NCI-H1417 treated with DMSO at 0.1 percent for 48 hours (cell line): ENCODE measurements at places on chromosomes 12 and 14.

GRCh38 chr12:119544765-119545625 lies 48.6 kb upstream of the TMEM233 start:
- DNase-seq: peak; percentile 13

DNA sequence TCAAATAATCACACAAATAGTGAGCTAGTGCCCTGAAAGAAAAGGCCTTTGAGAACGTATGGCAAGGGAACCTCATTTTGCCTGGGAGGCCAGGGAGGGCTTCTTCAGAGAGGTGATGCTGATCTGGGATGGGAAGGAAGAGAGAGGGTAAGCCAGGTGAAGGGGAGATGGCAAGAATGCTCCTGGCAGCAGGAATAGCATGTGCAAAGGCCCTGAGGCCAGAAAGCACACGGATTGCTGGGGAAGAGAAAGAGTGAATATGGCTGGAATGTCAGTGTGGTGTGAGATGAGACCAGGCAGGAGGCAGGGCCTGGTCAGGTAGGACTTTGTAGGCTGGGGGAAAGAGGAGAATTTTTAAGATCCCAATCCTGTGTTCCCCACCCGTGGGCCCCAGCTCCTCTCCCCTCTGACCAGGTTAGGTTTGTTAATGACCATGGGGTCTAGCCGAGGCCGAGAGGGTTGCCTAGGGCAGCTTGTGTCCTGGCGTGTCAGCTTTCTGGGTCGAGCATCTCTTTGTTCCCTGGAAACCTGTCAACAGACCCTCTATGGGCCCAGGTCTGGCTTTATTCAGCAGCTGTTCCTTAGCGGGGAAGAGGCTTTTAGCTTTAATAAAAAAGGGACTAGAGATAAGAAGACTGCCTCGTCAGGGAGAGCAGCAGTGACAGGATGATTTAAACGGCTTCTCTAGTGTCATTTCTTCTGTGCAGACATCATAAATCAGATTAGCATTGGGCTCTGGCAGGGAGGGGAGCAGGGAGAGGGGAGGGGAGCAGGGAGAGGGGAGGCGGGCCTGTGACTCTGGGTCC lies 123.4 kb downstream of the ADCK1 start:
- DNase-seq: no peak

DNA sequence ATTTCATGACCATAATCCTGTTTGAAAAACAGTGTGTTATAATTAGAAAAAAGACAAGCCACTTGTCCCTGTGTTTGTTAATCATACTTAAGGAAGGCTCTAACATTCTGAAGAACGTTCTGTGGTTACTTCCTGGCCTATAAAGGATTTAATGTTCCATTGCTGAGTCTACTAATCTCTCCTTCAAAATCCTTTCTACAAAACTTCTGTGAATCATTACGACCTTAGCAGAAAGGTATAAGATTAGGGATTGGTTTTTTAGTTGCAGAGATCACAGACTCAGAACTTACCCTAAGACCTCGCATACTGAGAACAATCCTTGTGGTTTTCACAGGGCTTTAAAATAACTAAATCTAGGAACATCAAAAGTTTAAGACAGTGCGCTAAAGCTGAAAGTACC lies 48.3 kb downstream of the TMCC3 start:
- DNase-seq: no peak

DNA sequence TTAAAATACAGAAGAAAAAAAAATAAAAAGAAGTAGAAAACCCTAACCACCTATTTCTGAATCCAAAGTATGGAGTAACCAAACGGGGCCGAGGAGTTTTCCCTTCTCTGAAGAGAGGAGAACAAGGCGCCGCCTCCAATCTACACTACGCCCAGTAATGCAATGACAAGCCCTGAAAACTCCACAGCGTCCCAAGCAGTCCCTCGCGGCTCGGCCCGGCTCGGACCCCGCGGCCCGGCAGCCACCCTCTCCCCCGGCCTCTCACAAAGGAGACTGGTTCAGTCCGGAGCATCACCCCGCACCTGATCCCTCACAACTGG lies 371 bp downstream of the CHD8 start:
- DNase-seq: no peak

- DNase-seq: no peak
Measured at GRCh38 chr14:89137526-89138163, 279.4 kb downstream of the FOXN3 start.

- DNase-seq: peak; percentile 97
Measured at GRCh38 chr14:52852810-52853521, 61.6 kb upstream of the GNPNAT1 start.

DNA sequence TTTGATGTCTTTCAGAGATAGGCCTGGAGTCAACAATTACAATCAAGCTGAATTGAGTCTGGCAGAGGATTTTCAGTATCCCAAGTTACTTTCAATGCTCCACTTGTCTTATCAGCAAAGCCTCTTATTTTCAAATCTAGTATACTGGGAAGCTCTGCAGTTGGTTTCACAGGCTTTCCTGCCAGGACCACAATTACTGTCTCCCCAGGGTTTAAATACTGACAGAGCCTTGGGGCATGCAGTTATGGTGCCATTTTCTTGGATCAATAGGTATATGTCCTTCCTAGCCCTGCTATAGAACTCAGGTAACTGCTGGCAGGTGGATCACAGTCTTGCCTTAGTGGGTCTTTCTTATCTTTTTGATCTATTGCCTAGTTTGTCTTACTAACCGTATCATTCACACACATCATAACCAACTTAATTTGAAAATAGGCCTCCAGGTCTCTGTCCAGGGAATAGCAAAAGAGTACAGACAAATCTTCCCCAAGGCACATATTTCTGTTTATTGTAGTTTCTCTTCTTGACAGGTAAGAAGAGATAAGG lies 22.4 kb upstream of the RNU6-8 start:
- no peak for DNase-seq

DNA sequence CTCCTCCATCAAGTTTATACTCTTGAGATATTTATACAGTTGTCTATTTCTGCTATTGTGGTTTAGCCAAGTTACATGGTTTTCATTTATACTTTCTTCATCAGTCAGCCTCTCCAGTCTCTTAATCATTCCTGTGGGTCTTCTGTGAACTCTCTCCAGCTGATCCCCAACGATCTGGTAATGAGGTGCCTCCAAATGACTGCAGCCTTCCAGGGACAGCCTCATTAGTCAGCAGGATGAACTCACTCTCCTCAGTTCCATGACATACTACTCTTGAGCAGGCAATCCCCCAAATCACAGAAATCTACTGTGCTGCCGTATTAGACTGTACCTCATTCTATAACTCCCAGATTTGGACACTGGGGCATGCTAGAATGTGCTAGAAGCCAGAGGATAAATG lies 15.3 kb downstream of the AREL1 start:
- DNase-seq: no peak

GRCh38 chr12:67758521-67758920 lies 110.0 kb downstream of the DYRK2 start:
- DNase-seq: no peak

DNA sequence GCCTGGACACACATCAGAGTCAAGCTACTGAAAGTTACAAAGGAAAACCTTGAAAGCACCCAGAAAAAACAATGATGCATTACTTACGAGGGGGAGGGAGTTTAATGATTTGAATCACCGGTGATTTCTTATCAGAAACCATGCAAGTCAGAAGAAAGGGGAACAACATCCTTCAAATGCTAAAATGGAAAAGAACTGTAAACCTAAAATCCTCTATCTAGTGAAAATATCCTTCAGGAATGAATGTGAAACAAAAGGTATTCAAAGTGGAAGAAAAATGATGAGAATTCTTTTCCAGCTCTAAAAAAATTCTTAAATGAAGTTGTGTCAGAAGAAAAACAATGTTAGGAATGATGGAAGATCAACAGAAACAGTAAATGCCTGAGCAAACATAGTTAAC lies 16.8 kb downstream of the SCAF11 start:
- no peak for DNase-seq

- no peak for DNase-seq
Measured at GRCh38 chr14:22689199-22689598, 45.0 kb upstream of the OR6J1 start.

DNA sequence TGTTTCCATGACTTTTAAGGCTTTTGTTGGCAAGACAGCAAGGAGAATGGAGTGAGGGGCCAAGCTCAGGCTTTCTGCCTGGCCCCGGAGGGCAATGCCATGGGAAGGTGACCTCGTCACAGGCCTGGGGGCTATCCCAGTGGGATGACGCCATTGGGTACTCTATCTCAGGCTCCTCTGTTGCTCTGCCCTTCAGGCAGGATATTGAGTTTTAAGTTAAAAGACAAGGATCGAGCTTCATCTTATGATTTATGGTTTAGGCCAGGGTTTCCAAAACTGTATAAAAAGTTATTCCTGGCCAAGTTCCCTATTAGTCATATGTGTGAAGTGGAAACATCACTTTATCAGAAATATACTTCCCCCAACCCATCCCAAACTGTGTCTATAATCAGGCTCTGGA lies 127.7 kb downstream of the ZFP36L1 start:
- DNase-seq: no peak

GRCh38 chr14:47389535-47389934 lies 285.9 kb downstream of the MDGA2 start:
- no peak for DNase-seq

- no peak for DNase-seq
Measured at GRCh38 chr12:45560689-45561088, 168.8 kb upstream of the ARID2 start.

DNA sequence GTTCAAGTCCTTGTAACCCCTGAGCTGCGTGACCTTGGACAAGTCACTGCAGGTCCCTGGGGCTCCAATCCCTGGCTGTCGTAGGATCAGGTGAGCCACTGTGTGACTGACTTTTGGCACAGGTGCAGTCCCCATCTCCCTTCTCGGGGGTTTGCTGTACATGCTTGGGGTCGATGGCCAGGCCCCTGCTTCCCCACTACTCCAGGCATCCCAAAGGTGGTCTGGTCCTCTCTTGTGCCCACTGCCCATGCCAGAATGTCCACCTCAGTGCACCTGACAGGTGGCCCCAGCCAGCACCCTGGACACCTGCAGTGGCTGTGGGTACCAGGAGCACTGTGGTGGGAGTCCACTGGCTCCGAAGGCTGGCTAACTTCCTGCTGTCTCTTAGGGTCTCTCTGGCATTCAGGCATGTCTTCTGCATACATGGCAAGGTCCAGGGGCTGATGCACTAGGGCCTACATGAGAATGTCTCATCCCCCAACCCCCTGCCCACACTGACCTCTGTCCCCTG lies 14.7 kb downstream of the FOXN4 start:
- no peak for DNase-seq

DNA sequence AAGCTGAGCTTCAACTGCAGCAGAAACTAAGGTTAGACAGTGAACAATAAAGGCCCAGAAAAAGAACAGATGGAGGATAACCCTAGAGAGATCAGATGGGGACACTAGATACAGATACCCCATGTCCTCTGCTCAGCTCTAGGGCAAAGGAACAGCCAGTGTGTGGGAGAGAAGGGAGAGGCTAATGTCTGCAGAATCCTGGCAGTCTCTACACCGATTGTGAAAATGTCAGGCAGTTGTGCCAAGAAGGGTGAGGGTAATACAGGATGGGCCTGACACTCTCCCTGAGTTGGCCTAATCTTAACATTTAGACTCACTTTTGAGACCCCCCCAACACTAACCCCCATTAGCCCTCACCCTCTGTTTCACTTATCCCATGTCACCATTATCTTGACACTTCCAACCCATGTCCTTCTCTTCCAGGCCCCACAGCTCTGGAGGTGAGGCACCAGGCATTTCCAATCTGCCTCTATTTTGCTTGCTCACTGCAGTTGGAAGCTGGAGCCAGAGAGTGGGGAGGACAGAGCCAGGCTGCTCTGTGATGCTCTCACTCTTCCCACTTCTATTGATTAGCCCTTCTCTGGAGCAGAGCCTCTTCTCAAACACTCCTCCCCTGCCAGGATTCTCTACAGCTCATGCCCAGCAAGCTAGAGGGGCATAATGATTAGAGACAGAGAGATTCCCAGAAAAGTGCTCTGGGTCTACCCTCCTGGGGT lies 3.0 kb upstream of the BLOC1S1 start:
- no peak for DNase-seq

DNA sequence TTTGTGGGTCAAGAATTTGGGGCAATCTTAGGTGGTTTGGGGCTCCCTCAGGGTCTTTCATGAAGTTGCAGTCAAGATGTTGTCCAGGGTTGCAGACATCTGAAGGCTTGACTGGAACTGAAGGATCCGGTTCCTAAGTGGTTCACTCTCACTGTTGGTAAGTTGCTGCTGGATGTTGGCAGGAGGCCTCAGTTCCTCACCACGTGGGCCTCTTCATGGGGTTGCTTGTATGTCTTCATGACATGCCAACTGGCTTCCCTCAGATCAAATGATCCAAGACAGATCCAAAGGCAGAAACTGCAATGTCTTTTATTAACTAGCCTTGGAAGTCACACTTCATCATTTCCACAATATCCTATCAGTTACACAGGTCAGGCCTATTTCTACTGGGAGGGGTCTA lies 49.2 kb downstream of the ARF6 start:
- no peak for DNase-seq

GRCh38 chr12:5807514-5808219 lies 137.4 kb downstream of the ANO2 start:
- no peak for DNase-seq

DNA sequence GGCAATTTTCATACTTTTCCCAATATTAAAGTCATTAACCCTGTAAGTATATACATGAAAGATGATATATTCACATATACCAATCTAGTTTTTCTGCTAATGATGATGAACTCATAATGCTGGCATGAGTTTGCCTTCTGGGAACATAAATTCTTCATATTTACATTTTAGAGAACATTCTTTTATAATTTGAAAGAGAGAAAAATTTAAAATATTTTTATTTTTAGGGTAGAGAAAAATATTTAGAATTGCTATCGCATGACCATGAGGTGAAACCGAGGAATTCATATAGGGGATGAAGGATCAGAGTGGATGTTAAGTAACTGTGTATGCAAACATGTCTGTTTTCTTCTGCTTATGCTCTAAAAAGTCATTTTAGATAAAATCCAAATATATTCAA lies 825.3 kb upstream of the FLRT2 start:
- no peak for DNase-seq
